ENCODE measurements at places on chromosomes 1 and 21.
A peak's percentile ranks its signal among the peaks of the same experiment; 100 is the strongest.

DNA sequence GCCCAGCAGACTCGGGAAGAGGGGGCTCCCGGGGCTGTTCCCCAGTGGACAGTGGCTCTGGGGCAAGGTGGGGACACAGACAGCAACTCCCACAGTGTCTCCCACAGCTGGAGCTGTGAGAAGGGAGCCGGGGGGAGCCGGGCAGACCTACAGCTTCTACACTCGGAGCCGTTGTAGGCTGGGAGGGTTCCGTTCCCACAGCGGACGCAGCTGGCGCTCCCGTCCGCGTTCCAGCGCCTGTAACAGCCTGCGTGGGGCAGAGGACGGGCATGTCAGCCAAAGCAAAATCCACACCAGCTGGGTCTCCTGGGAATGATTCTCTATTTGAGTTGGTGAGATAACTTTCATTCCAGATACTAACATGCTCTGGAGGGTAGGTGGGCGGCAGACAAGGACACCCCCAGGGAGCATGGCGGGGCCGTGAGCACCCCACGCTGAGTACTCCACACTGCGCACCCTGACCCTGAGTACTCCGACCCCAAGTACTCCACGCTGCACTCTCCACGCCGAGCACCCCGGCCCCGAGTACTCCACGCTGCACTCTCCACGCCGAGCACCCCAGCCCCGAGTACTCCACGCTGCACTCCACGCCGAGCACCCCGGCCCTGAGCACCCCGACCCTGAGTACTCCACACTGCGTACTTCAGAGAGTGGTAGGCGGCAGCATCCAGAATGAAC, 13.4 kb upstream of the RNF223 start:
- no peak for DNase-seq

DNA sequence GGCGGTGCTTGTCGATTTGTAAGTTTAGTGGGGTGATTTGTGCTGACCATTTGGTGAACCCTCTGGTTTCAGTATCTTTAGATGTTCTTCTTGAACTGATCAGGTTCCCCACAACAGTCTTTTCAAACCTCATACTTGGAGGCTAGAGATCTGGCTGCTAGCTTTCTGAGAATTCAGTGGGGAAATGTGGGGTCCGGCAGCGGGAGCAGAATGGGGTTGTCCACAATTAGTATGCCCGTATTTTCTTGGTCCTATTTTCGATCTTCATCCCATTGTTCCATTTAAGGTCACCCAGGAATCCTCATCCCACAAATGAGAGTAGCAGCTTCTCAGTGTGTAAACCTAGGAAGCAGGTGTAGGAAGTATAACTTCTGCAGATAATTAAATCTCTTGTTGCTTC, 10.3 kb upstream of the TPTE start:
- no peak for DNase-seq

DNA sequence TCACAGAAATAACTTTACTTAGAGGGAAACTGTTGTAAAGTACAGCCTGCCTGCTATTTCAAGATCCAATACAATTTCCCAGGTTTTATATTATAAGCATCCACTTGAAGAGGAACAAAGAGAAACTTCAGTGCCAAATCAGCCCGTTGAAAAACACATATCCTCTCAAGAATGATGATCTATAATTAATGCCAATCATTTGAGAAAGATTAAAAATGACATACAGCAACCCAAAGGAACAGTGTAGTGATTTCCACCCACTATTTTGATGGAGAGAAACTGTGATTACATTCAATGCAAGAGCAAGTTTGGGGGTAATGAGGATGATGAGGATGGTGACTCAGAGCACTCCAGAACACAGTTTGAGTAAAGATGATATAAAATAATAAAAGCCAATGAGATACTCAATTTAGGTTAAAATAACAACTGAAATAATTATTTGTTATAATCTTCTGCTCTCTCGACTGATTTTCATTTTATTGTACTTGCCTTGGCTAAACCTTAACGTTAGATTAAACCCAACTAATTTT, 715.5 kb downstream of the NCAM2 start:
- DNase-seq: no peak

- no peak for DNase-seq
These were observed 19.4 kb downstream of the MX1 start for GRCh38 chr21:41445465-41445862.

GRCh38 chr1:7015022-7015421, 229.8 kb downstream of the CAMTA1 start:
- no peak for DNase-seq

DNA sequence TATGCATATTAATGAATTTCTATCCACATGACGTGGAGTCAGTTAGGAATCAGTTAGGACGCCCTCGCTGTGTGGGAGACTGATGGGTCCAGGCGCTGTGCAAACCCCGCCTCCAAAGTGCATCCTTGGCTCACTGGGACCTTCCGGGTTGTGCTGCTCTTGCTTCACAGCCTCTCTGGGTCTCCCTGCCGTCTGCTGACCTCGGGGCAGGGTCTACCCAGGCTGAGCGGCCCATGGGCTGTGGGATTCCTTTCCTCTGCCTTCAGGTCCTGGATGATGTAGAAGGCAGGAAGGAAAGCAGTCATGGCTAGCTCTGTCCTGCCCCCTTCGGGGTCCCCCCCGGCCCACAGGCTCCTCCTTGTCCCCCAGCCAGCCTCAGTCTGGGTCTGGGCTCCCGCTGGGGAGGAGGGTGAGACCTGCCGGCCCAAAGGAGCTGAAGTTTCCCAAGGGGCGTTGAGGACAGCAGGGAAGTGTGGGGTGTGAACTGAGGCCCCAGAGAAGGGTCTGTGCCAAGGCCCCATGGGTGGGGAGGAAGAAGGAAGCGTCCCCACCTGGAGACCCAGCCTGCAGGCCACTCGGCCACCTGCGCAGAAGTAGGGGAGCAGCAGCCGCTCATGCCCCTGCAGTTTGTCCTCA, 24.6 kb upstream of the CDK11A start:
- no peak for DNase-seq

DNA sequence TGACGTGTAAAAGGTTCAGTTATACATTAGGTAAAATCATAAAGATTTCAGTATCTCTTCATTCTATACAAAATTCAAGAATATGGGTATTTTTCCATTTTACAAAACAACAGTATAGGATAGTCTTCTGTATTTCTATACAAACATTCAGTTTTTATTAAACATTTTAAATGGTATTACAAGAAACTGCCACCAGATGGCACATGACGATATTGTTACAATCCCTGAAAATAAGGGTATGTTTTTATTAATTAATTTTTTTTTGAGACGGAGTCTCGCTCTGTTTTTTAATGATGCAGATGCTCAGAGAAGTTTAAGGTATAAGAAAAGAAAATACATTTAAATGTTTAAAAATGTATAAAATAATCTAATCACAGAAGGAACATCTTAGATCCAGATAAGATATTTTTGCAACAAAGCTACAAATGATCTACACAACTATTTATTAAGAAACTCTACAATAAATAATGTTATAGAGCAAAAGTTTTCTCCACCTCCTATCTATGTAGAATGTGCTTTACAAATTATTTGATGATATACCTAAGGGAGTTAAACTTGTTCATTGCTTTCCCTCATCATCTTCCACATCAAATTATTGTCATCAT, 23.5 kb upstream of the RSBN1 start:
- DNase-seq: peak; percentile 36

- DNase-seq: no peak
These were observed 36.4 kb downstream of the SLC2A7 start for GRCh38 chr1:8989821-8990220.

- DNase-seq: no peak
These were observed 73.7 kb downstream of the KCNK2 start for GRCh38 chr1:215156232-215156631.

DNA sequence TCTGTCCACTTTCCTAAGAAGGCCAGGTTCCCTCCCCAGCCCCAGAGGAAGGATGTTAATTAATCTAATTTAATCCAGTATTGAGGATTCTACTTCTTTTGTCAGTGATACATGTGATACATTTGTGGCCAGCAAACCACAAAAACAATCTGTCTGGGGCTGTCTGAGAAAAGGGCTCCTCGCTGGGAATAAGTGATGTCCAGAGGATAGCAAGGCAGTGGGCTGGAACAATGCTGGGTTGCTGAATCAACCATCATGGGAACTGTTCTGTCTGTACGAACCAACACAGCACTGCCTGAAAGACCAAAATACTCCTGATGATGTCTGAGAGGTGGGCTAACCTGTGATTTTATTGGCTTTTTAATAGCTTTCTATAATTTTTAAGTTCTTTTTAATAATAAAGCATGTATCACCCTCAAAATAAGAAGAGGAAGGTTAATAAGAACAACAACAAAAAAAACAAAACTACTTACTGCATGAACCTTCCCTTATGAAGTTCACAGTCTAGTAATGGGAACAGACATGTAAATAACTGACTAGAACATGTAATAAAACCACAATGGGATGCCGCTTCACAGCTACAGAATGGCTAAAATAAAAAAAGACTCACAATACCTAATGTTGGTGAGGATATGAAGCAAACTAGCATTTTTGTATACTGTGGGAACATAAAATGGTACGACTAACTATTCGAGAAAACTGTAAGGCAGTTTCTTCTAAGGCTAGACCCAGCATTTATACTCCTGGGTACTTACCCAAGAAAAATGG, 11.4 kb upstream of the ADAR start:
- no peak for DNase-seq

GRCh38 chr1:172928412-172928811, 122.3 kb downstream of the TNFSF18 start:
- no peak for DNase-seq

- no peak for DNase-seq
These were observed 15.2 kb downstream of the LY9 start for GRCh38 chr1:160811147-160811546.

DNA sequence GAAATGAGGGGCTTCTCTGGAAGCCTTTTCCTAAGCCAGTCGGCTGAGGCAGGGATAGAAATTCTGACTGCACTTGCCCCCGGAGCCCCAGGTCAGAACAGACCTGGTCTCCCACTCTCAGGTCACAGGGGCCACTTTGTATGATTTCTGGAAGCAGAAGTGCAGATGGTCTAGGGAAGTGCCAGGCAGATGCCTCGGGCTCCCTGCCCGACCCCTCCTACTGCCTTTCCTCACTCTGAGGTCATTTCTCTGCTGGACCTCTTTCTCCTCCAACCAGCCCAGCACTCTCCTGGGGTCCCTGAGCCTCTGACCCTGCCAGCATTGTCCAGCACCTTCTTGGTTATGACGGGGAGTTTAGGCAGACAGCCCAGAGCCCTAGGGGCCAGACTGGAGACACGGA, 8.7 kb downstream of the RUNX3 start:
- no peak for DNase-seq

DNA sequence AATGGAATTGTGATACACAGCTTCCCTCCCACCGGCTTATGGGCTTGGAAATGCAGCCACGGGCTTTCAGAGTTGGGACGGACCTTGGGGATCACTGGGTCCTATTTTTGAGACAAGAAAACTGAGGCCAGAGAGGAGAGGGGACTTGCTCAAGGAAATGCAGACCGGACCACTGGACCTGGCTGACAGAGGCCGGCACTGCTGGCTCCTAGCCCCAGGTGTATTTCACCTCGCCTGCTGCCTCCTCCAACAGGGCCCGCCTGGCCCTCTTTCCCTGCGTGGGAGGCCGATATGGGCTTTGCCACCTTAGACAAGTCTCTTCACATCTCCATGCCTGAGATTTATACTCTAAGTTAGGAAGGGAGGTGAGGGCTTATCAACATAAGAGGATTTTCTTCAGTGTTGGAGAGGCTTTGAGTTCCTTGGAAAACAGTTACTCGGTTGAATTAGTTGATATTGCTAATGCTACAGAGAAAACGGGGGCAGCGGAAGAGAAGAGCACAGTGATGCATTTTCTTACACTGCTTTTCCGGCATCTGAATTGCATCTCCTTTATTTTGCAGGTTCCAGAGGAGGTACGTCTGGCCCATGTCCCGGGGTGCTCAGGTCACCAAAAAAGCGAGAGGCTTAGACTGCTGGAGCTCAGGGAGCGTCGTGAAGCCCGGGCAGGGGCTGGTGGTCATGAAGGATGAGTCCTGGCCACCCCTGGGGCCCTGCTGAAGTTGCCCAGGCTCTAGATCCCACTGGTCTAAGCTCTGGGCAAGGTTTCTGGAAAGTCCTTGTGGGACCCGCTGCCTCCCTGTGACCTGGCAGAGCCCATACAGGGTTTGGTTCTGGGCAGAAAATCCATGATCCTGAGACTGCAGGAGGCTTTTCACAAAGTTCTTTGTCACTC, 44.7 kb downstream of the CAPN2 start:
- no peak for DNase-seq

All from stimulated activated CD4-positive, alpha-beta T cell treated with anti-CD3 and anti-CD28 coated beads, Interleukin-4, amount 100 ng/mL, for 24 hours (primary cell).